ENCODE measurements at places on chromosomes 1 and 21. TPM values are rescaled to one million over a fixed set of nuclear protein-coding genes. Genes with fewer than 3 reads are reported as not detected.

- DNase-seq = no peak
Observed at GRCh38 chr1:108051631-108052377, 86.8 kb upstream of the VAV3 start.

GRCh38 chr21:21163904-21164303 is 165.7 kb downstream of the NCAM2 start:
- peak; percentile 55 for DNase-seq

DNA sequence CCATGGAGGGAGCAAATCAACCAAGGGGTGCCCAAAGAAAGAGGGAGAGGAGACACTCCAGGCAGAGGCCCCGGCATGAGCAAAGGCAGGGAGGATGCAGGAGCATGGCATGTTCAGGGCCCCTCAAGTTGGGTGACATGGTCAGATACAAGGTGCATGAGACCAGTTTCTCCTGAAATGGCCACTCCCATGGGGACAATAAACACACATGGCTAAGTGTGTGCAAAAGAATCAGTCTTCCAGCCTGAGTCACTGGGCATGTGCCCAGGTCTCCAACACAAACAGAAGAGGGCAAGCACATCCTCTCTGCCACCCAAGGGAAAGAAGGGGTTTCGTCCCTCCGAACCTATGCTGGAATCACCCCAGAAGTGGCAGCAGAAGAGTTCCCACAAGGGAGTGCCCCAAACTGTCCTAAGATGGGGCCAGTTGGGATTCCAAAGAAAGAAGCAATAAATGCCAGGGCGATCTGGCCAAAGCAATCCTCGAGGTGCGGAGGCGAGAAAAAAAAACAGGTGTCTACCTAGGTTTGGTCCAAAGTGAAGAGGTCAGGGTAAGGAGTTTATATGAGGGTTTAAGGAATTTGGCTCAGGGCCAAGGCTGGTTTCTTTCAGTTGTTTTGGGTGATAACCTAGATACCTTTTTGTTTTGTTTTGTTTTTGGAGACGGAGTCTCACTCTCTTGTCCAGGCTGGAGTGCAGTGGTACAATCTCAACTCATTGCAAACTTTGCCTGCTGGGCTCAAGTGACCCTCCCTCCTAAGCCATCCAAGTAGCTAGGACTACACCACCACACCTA is 13.2 kb downstream of the CASP9 start:
- DNase-seq = no peak

DNA sequence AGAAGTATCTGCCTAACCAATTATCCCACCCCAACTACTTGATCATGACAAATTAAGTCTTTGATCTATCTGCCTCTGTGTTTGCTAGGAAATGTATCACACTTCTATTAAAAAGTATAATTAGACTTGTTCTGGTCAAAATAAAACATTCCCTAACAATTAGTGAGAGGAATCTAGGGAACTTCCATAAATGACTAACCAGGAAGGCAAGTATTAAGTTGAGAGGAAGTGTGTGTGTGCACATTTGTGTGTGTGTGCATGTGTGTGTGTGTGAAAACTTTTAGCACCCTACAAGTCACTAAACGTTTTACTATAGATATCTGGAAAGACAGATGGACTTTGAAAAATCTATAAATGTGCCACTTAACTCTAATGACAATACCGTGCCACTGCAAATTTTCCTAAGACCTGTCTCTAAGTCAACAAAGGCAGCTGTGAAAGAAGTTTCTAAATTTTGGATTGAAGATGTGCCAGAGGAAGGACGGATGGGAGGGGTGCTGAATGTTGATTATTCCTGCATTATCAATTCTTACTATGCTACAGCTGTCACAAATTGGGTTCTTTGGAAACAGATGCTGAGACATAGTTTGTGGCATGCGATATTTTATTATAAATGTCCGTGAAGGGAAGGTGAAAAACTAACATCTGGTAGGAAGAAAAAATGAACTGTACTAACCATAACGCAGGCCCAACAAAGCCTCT is 567.1 kb downstream of the PTPRC start:
- no peak for DNase-seq

GRCh38 chr1:246454655-246455054 is 52.4 kb downstream of the SMYD3 start:
- no peak for DNase-seq

DNA sequence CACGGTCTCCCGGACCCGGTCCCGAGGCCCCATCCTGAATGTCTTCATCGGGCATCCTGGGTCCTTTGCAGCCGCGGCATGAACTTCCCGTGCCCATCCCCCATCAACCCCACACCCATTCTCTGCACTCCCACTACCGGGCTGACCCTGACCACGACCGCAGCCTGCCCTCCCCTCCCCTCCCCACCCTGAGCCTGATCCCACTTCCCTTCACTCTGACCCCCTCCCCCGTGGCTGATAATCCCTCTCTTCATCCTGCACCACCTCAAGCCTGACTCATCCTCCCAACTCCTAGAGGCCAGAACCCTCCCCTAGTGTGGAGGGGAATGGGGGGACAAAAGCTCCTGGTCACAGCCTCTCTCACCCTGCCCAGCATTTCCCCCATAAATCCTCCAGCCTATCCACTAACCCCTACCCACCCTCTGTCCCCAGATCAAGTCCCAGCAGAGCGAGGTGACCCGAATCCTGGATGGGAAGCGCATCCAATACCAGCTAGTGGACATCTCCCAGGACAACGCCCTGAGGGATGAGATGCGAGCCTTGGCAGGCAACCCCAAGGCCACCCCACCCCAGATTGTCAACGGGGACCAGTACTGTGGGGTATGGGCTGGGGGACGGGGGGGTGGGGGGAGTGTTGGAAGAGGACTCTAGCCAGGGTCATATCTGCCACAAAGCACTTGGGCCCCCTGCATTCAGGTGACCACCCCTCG is 602 bp downstream of the SH3BGRL3 start:
- peak; percentile 40 for DNase-seq

- no peak for DNase-seq
Observed at GRCh38 chr1:42529724-42530181, 66.7 kb downstream of the CCDC30 start.

GRCh38 chr1:87426463-87427249 is 98.0 kb downstream of the LMO4 start:
- no peak for DNase-seq

DNA sequence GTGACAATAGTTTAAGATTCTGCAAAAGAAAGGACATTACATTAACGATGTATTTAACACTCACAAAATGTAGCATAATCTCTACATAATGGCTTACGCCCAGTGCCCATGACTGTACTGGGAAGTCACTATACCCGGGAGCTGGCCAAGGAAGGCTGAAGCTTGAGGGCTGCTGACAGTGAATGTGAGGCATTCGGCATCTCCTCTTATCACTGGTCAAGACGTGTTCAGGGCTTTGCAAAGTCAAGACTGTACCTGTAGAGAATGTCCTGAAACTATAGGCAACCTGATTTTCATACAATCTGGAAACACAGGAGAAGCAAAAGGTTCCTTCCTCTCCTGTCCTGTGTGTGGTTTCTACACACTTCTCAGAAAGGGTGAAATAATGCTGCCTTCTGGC is 12.7 kb upstream of the IFNGR2 start:
- no peak for DNase-seq

DNA sequence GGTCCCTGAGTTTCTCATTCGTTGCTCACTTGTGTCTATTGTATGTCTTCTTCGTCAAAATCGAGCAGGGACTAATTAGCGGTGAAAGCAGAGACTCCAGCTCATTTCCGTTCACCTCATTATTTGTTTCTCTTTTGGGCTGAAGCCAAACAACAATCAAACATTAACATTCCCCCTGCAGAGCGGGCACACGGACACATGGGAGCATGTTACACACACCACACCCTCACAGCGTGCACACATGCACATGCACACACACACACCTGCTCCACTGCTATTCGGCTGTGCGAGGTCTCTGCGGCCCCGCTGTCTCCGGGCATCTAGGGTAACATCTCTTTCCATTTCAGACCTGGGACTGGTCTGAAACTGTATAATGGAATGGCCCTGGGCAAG is 58.5 kb upstream of the LRRC8D start:
- DNase-seq = no peak

- DNase-seq = no peak
Observed at GRCh38 chr1:164141797-164142196, 417.2 kb upstream of the PBX1 start.

- no peak for DNase-seq
Observed at GRCh38 chr1:190205713-190206112, 272.0 kb downstream of the BRINP3 start.

GRCh38 chr1:43292216-43292615 is 6.8 kb upstream of the C1orf210 start:
- no peak for DNase-seq

DNA sequence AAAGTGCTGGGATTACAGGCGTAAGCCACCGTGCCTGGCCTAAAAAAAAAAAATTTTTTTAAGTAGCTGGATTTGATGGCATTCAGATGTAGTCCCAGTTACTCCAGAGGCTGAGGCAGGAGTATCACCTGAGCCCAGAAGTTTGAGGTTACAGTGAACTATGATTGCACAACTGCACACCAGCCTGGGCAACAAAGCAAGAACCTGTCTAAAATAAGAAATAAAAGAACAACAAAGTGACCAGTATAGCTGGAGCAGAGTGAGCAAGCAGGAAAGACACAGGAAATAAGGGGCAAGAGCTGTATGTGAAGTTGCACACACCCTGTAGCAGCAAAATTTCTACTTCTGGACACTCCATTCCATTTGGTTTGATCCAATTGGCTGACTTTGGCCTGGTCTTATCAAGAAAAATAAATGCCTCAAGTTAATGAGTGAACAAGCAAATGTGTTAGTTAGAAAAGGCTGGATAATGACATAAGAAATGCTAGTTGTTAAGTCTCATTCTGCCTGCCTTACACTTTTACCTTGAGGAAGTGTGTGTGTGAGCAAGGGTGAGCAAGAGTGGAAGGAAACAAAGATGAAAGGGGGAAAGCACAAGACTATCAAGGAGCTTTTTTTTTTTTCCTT is 7.9 kb downstream of the ATP5IF1 start:
- DNase-seq = no peak

DNA sequence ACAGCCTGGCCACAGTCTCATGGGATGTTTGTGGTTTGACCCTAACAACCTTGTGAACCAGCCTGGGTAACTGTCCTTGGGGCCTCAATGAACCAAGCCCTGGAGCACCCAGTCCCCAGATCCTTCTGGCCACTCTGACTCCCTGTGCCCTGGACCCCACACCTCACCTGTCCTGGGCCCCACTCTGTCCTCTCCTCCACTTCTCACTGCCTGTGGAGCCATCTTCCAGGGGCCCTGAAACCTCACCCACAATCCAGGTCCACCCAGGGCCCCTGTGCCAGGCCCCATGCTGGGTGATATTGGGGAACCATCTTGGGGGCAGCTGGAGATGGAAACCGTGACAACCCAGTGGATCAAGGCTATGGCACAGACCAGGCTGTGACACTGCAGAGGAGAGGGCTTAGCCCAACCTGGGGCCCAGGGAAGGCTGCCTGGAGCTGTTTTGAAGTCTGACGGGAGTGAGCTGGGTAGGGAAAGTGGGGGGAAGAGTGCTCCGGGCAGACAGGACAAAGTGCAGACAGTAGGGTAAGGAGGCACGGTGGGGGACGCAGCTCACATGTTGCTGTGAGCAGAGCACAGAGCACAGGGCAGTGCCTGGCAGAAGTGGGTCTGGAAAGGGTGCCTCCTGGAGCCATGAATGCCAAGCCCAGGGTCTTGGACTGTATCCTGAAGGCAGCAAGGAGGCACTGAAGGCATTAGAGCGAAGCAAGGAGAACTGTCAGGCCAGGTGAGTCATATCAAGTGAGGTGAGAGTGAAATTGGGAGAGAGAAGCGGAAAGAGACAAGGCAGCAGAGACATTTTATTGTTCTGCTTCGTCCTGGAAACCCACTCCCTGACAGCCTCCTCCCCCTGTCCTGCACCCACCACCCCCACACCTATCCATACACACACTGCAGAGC is 12.1 kb upstream of the LRP8 start:
- DNase-seq = no peak

- no peak for DNase-seq
Observed at GRCh38 chr1:24724345-24725208, 20.7 kb upstream of the CLIC4 start.

GRCh38 chr1:53688381-53689102 is 50.4 kb downstream of the GLIS1 start:
- no peak for DNase-seq

DNA sequence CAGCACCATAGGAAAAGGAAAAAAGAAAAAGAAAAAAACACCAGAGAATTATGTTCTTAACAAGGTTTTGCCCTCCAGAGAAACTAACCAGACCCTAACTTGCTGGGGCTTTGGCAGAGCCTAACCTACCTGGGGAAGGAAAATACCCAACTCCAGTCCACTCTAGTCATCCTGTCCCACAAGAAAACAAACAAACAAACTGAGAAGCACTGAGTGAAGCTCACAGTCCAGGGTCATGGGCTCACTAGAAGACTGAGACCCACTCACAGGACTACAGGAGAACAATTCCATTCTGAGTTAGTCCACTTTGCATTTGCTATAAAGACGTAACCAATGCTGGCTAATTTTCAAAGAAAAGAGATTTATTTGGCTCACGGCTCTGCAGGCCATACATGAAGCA is 543.4 kb downstream of the SMYD3 start:
- DNase-seq = no peak

GRCh38 chr1:213622365-213623063 is 365.3 kb upstream of the PROX1 start:
- DNase-seq = peak; percentile 20

GRCh38 chr1:208162903-208163302 is 81.3 kb downstream of the PLXNA2 start:
- no peak for DNase-seq

GRCh38 chr1:12597792-12598191 is 20.2 kb downstream of the DHRS3 start:
- DNase-seq = no peak

DNA sequence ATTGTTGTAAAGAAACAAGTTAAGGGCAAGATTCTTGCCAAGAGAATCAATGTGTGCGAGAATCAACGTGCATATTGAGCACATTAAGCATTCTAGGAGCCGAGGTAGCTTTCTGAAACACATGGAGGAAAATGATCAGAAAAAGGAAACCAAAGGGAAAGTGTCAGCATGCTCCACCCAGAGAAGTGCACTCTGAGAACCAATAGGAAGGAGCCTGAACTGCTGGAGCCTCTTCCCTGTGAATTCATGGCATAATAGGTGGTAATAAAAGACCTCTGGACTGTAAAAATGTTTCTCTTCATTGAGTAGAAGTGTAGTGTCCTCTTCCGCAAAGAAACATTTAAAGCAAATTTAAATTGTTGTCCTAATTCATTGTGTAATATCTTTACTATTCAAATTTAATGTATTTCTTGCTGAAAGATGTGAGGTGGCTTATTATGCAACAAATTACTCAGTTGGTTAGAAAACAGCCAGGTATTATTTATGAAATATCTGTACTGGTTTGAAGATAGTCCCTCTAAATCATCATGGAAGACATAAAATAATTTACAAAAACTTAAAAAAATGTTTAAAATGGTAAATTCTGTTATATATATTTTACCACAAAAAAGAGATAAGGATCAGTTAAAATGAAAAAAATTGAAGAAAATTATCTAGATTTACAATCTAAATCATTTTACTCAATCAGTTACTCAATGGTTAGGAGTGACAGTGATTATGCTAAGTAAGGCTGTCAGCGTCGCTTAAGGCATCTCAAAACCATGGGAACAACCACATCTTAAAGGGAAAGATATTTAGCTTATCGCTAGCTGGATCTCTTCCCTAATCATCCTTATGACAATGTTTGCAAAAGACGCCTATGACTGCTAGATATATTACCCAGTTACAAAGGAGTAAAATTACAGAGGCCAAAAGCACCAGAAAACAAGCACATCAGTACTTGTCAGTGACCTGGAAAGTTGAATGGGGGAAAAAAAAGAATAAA is 31.3 kb downstream of the NVL start:
- no peak for DNase-seq

SH2D1B gene
- not detected for total RNA-seq

ZNF697 gene
- total RNA-seq = not detected

NCAM2 gene
- total RNA-seq = not detected

BEND5 gene
- 2.0 TPM for total RNA-seq

CCDC185 gene
- not detected for total RNA-seq

SLC1A7 gene
- not detected for total RNA-seq

OR2T29 gene
- total RNA-seq = not detected

RGS7 gene
- not detected for total RNA-seq
